Cerebellar nuclear complex (tissue), 1 donor: ENCODE measurements at places on chromosomes 6 and 20.

DNA sequence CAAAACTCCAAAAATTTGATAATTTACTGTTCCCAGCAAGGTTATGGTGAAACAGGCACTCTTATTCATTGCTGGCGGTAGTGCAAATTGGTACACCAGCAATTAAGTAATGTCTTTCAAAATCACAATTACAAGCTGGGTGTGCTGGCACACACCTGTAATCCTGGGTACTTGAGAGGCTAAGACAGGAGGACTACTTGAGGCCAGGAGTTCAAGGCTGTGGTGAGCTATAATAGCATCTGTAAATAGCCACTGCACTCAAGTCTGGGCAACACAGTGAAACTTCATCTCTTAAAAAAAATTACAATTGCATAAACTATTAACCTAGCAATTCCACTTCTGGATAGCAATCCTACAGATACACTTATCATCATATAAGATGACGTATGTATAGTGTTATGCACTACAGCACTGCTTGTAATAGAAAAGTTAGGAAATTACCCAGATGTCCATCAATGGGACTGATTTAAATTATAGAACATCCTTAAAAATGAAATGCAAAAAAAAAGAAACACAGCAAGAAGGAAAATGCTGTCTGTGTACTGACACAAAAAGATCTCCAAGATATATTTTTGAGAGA is 31.4 kb downstream of the NCOA6 start:
- no peak for DNase-seq

DNA sequence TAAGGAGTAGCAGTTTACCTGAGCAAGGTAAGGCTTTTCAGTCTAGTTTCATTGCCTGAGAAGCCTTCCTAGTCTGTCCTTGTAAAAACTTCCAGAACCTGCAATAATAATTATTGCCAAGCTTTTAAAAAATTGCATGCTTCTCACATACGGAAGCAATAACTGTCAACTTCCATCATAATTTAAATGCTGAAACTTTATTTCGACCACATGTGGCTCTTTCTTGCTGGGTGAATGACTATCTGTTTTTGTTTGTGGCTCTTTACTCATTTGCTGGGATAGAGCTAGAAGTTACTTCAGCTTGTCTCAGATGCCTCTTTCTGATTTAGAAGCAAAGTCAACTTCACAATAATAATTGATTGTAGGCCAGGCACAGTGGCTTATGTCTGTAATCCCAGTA is 95.9 kb upstream of the COL21A1 start:
- no peak for DNase-seq

DNA sequence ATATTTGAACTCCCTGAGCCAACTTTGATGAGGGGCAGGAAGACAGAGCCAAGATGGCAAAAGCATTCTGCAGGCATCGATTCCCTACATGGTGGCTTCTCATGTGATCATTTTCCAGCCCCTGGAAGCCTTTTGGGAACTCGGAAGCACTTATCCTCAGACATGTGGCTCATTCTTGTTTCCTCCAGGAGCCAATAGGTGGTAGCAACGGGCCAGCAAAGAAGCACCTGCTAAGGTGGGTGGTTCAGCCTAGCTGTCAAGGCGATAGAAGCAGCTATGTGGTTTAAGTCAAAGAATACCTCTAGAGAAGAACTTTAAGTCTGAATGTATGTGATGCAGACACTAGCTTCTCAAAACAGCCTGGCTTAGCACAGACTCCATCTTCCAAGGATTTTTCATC is 64.9 kb upstream of the PAX1 start:
- no peak for DNase-seq

DNA sequence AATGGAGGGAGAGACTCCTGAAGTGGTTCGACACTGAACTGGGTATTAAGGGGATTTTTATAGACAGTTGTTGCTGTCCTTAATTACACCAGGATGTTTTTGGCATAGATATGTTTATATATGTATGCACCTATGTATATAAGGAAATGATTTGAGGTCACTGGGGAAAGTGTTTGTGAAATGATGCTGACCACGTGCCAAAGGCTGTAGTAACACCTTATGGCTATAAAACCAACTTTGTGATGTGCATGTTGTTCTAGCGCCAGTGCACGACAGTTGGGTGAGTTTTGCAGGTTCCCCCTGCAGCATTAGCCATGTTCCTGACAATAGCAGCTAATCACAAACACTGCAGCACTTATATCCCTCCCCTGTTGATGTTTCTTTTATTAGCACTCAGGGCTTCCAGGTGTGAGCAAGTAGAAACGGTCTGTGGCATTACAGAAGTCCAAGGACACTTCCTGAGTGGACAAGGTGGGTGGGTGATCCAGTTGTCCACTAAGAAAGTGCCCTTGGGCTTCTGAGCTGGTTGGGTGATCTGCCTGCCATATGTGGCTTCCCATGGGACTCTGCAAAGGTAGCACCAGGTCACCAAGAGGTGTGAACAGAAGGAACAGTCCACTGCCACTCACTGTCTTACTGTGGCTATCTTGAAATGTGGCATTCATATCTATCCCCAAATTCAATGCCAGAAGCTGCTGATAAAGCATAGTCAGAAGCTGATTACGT is 63.0 kb upstream of the RBM24 start:
- no peak for DNase-seq

- no peak for DNase-seq
Measured at GRCh38 chr6:150915880-150916265, 50.4 kb downstream of the MTHFD1L start.

DNA sequence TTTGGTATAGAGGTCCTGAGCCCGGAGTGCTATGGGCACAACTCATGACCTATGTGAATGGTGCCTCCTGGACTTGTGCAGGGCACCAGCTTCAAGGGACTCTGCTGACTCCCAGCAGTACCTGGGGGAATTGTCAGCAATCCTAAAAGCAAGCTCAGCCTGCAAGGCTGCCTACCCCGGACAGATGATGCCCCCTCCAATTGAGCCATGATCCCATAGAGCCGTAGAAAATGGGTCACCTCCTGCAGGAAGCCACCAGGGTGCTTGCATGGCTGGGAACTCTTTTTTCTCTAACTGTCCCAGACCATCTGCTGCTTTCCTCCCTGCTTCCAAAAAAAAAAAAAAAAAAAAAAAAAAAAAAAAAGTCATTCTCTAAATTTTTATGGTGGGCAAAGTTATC is 12.9 kb upstream of the PRND start:
- DNase-seq, result no peak

GRCh38 chr6:146891615-146892265 is 293.0 kb downstream of the ADGB start:
- no peak for DNase-seq

- DNase-seq, result no peak
Measured at GRCh38 chr6:76684875-76685274, 612.4 kb upstream of the IMPG1 start.

GRCh38 chr6:158509465-158509864 is 50.4 kb upstream of the TMEM181 start:
- no peak for DNase-seq

DNA sequence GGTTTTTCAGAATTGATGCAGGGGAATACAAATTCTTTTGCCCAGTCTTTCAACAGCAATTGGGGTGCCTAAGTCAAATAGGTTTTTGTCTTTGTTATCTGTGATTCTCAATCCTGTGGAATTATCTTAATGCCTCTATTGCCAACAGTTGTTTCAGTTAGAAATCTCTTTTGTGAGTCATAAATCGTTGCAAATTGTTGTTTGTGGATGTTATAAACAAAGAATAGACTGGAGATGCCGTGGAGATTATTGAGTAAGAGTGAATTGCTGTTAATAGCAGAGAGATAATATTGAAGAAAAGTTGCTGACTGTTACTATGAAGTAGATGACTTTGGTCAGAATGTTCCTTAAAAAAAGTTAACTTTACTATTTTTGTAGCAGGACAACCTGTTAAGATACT is 63.7 kb upstream of the POPDC3 start:
- no peak for DNase-seq

GRCh38 chr6:20333721-20334269 is 67.9 kb upstream of the E2F3 start:
- DNase-seq, result no peak

DNA sequence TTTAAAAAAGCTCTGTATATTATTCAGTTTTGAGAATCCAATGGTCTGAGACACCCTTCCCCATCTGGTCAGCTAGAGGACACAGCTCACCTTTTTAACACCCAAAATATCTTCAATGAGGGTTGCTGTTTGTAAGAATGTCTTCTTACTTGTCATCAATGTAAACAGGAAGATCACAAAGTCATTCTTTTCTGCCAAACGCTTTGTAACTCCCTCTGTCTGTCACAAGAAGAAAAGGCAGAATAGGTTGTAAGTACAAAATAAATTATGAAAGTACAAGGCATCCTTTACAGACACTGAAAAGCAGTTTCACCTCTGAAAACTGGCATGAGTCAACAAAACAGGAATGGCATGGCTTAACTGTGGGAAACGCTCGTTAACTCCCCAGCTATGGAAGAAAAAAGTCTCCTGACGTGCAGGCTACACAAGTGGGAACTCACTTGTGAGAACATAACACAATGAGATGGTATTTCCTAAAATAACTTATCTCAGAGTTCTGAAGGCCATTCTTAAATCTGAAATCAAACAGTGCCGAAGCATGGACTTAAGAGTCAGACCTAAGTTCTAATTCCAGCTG is 42.7 kb downstream of the TRPC4AP start:
- DNase-seq, result no peak
